NCI-H748 treated with DMSO at 0.1 percent for 48 hours (cell line): ENCODE measurements at places on chromosomes 13 and 19.

DNA sequence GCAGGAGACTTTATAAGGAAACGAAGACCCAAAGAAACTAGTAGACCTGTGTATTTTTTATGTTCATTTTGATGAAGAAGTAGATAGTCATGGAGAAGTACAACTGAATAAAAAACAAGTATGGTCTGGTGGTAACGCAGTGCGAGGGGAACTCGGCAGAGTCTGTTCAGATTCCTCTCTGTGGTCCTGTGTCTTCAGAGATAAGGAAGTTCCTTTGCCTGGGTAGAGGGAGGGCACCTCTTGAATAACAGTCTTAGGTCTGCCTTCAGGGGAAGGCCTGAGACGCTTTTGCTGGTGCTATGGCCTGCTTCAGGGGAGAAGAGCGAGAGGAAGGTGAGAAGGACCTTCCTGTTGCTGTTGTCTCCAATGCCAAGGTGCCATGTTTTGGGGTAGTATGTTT, 25.9 kb upstream of the SLC46A3 start:
- DNase-seq = no peak

DNA sequence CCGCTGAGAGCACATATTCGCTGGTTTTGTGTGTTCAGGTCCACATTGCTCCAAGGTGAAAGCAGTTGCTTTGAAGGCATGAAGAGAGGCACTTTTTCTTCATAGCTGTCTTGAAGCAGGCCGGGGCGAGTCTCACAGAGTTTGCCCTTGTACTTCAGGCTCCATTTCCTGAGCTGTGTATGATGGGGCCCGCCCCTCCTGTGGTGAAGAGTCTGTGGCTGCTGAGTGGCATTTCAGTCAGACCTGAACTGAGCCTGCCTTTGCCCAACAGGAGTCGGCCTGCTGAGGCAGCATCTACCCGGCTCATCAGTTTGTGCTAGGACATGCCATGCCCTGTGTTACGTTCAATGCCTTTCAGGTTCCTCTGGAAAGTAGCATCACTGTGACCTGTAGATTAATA, 44.4 kb upstream of the C1QTNF9 start:
- no peak for DNase-seq

DNA sequence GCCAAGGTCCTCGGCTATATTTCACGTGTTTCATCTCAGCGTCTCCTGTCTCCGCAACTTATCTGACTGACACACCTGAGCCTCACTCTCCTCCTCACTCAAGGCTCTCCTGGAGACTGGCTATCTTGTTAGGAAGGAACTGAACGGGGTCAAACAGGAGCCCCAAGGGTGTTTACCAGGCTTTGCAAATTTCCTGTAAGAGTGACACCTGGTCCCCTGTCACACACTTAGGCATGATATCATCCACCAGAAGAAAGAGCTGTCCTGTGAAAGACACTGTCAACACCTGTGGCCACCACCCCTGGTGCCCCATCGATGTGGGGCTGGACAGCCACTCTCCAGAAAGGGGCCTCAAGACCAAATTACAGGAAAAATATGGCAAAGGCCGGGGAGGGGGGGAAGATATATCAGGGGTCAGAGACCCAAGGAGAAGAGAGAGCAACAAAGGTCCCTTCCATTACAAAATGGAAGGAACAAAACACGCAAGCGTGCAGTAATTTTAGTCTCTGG, 2.9 kb downstream of the CD70 start:
- no peak for DNase-seq

DNA sequence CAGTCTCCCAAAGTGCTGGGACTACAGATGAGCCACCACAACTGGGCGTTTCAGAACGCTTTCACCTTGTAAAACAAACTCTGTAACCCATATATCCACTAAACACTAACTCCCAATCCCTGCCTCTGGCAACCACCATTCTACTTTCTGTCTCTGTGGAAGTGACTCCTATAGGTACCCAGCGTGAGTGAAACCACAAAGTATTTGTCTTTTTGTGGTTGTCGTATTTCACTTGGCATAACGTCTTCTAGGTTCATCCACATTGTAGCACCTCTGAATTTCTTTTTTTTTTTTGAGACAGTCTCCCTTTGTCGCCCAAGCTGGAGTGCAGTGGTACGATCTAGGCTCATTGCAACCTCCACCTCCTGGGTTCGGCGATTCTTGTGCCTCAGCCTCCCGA, 44.8 kb downstream of the BRD4 start:
- DNase-seq = no peak

- no peak for DNase-seq
Measured at GRCh38 chr19:43470288-43470687, 4.9 kb upstream of the LYPD3 start.

GRCh38 chr13:93388701-93389100, 162.1 kb downstream of the GPC6 start:
- no peak for DNase-seq

DNA sequence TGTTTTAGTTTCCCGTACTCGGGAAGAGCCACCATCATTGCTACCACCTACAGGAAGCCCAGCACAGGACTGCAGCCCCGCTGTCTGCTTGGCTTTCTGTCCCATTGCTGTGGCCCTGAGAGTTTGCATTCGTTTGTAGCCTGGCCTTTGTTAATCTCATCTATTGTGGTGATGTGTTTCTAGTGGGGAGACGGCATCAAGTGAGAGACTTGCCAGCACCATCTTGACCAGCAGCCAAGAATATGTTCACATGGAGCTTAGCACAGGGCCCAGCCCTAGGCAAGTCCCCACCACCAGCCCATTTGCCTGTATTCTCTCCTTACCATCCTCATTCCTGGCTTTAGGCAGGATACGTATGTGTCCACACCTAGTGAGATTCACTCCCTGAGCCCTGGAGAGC, 17.3 kb upstream of the OVOL3 start:
- no peak for DNase-seq

- DNase-seq = no peak
Measured at GRCh38 chr13:84784443-84785153, 902.3 kb upstream of the SLITRK1 start.

DNA sequence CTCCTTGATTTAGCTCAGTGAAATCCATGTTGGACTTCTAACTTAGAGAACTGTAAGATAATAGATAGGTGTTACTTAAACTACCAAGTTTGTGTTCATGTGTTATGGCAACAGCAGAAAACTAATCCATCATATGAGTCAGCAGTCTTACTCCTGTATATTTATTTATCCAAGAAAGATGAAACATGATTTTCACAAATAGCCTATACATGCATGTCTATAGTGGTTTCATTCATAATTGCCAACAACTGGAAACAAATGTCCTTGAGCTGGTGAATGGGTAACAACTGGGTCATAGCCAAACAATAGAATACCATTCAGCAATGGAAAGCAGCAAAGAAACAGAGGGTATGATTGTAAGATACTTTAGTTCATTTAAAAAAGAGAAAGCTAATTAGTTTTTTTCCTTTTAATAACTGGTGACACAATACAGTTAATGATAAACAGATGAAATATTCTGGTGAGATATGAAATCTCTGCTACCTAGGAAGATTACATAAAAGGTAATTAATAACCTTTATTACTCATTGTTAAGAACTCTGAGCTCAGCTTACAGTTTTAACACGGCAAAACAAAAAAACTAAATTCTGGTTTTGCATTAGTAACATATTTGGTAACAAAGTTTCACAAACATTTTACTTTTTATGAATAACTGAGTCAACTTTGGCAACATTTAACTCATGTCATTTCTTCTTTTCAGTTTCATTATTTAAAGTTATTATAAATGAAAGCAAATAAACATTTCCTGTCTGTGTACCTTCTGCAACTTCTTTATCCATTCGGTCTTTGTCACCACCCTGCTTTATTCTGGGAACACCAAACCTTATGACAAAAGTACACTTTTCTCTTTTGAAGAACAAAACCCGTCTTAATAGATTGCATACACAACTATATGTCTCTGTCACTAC, 181.3 kb downstream of the LIG4 start:
- DNase-seq = no peak

- no peak for DNase-seq
Measured at GRCh38 chr13:35724446-35724845, 248.0 kb upstream of the MAB21L1 start.

DNA sequence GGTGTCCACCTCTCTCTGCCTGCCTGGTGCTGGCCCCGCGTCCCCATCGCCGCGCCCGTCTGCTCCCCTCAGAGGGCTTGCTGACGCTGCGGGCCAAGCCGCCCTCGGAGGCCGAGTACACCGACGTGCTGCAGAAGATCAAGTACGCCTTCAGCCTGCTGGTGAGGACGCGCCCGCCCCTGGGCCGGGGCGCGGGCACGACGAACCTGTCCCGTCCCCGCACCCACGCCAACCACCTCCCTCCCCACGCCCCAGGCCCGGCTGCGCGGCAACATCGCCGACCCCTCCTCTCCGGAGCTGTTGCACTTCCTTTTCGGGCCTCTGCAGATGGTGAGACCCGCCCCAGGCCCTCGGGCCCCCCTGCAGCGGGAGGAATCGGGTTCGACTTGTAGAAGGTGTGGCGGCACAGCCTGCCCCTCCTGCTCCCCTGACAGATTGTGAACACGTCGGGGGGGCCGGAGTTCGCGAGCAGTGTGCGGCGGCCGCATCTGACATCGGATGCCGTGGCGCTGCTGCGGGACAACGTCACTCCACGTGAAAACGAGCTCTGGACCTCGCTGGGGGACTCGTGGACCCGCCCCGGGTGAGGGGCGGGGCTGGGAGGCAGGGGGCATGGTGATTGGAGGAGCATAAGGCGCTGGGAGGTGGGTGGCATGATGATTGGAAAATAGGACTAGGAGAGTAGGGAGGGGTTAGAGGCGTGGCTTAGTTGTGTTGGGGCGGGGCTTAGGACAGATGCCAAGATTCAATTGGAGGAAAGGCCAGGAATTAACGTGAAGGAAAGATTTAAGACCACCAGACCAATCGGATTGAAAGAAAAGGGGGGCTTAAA, 6.6 kb downstream of the EPS8L1 start:
- DNase-seq = peak; percentile 58

DNA sequence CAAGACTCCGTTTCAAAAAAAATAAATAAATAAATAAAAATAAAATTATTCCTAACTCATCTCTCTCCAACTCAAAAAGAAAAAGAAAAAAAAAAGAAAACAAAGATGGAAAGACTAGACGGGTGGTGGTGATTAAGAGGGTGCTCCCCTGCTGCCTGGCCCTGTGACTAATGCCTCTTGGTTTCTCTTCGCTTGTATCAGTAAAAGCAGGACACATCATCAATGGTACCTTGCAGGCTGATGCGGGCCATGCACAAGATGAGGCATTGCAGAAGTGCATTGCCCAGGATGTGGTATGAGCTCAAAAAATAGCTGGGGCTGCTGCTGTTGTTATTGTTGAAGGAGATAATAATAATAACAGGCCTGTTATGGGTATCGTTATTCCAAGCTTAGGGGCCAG, 14.6 kb downstream of the ACER1 start:
- no peak for DNase-seq

- no peak for DNase-seq
Measured at GRCh38 chr19:41941410-41942202, 13.4 kb upstream of the ERFL start.

GRCh38 chr13:98619556-98619955, 42.6 kb upstream of the STK24 start:
- no peak for DNase-seq

DNA sequence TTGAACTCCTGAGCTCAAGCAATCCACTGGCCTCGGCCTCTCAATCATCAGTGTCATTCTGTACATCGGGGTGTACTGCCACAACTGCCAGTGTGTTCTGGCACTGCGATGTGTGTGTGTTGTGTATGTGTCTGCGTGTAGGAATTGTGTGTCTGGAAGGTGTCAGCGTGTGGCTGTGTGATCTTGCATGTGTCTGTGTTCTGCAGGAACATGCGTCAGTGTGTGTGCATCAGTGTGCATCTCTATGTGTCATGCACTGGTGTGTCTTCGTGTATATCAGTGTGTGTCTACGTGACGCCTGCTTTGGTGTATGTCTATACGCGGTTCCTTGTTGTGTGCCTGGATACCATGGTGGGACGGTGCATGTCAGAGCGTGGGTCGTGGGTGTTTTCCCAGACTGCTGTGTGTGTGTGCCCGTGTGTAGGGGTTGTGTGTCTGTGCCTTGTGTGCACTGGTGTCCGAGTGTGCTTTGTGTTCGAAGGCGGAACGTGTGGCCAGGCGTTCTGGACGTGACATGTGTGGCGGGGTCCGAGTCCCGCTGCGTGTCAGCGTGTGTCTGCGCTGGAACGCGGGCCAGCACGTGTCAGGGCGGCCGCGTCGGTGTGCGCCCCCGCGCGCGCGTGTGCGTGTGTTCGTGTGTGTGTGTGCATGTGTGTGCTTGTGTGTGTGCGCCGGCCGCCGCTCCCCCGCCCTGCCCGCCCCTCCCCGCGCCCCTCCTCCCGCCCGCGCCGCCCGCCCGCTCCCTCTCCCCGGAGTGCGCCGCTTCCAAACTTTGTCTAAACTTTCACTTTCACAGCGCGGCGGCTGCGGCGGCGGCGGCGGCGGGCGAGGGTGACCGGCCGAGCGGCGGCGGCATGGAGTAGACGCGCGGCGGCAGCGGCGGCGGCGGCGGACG, at the start of gene NFIX:
Gene NFIX, plus strand, starts transcription at position 775 of the 895 bp plus-strand sequence. CDS start 363 bp downstream, outside the sequence.
- DNase-seq = no peak

- no peak for DNase-seq
Measured at GRCh38 chr19:1747285-1748114, 5.8 kb upstream of the ONECUT3 start.

GRCh38 chr13:44363631-44364344, 9.8 kb upstream of the SERP2 start:
- DNase-seq = no peak

DNA sequence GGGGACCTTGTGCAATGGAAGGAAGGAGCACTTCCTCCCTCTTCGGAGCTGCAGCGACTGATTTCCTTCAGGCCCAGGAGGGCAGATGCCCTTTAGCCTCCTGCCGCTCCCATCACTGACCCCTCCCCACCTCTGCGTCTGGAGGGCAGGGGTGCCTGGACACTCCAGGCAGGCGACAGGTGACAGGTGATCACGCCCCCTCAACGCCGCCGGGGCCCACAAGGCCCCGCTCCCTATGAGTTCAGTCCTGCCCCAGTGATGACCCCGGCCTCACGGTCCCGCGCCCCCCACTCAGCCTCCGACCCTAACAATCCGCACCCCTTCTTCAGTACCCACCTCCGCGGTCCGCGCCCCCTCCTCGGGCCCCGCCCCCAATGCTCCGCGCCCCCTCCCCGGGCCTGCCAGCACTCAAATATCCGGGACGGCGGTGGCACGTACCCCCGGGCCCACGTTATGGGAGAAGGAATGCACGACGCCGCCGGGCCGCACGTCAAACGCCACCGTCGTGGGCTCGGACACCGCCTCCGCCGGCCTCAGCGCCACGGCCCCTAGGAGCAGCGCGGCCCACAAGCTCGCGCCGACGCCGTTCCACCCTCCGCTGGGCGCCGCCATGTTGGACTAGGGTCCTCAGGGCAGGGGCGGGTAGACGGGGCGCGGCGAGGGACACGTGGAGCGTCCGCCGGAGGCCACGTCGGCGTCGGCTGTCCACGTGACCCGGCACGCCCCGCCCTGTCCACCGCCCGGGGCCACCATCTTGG, at the start of gene MYDGF:
Gene MYDGF, minus strand, starts transcription at position 620 of the 758 bp plus-strand sequence. Its CDS starts 8 bp downstream, at position 612.
- peak; percentile 31 for DNase-seq

GRCh38 chr19:50546527-50547221, 21.6 kb downstream of the LRRC4B start:
- DNase-seq = no peak
